ENCODE measurements at places on chromosomes 5 and 9.

GRCh38 chr5:126514131-126514557 is 80.9 kb downstream of the ALDH7A1 start:
- no peak for DNase-seq

DNA sequence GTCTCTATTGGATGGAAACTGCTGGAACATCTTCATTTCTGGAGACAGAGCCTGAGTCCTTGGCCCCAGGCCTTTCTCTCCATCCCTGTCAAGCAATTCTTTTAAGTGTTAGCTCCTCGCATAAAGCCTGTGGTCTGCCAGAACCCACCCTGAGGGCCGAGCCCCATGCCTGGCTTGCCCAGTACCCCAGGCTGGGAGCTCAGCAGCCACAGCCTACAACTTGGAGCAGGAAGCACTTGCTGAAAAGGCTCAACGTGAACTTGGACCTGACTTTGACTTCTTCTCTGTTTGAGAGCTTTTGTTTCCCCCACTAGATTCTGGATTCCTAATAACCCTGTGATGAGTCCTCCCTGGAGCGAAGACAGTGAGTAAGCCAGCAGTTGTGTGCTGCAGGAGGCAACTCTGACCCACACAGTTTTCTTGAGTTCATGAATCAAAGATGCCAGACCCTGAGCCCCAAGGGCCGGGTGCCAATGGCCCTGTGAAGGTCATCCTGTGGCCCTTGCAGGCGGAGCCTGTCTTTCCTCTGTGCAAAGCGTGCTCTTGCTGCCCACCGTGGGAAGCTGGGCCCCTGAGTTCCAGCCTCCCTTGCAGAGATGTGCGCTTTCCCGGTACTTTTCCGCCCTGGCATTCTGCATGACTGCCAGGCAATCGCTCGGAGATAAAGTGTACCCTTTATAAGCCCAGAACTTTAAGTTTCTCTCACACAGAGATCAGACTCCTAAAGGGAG is 64.3 kb upstream of the RUFY1 start:
- DNase-seq = no peak

DNA sequence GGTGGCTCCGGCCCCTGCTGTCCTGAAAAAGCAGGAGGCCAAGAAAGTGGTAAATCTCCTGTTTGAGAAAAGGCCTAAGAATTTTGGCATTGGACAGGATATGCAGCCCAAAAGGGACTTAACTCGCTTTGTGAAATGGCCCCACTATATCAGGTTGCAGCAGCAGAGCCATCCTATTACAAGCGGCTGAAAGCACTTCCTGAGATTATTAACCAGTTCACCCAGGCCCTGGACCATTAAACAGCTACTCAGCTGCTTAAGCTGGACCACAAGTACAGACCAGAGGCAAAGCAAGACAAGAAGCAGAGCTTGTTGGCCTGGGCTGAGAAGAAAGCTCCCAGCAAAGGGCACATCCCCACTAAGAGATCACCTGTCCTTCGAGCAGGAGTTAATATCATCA is 89.7 kb downstream of the MLLT3 start:
- no peak for DNase-seq

GRCh38 chr5:17448877-17449276 is 49.2 kb upstream of the TAF11L2 start:
- no peak for DNase-seq

GRCh38 chr9:76001459-76001858 is 111.0 kb downstream of the PCSK5 start:
- no peak for DNase-seq

GRCh38 chr5:122362361-122362760 is 50.3 kb downstream of the SNCAIP start:
- DNase-seq = no peak

DNA sequence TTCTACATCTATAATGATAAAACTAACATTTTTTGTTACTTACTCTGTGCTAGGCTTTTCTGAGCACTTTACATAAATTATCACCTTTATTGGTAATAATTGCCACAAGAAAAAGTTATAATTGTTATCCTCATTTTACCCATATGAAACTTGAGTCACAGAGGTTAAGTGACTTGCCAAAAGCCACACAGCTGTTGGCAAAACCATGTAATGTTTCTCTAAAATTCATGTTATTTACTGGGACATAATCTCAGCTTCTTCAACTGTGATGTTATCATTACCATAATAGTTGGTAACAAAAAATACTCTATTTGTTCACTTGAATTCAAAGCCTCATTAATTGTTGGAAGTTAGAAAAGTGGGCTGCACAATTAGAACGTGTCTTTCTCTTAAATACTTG is 437.3 kb downstream of the BRINP1 start:
- no peak for DNase-seq

GRCh38 chr5:167402671-167403070 is 888.8 kb upstream of the WWC1 start:
- no peak for DNase-seq

GRCh38 chr9:137431416-137431931 is 8.3 kb downstream of the NOXA1 start:
- DNase-seq = no peak

DNA sequence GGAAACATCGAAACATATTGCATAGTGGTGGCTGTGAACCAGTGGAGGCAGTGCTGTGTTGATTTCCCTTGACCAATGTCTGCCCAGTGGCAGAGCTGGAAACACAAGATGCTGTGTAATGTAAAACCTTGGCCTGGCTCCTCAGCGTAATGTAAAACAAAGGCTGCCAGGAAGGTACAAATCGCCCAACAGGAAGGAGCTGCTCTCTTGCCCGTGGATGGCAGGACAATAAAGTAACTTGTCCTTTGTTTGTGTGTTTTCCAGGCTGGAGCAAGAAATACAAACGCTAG is 143.4 kb downstream of the PALM2AKAP2 start:
- DNase-seq = no peak

DNA sequence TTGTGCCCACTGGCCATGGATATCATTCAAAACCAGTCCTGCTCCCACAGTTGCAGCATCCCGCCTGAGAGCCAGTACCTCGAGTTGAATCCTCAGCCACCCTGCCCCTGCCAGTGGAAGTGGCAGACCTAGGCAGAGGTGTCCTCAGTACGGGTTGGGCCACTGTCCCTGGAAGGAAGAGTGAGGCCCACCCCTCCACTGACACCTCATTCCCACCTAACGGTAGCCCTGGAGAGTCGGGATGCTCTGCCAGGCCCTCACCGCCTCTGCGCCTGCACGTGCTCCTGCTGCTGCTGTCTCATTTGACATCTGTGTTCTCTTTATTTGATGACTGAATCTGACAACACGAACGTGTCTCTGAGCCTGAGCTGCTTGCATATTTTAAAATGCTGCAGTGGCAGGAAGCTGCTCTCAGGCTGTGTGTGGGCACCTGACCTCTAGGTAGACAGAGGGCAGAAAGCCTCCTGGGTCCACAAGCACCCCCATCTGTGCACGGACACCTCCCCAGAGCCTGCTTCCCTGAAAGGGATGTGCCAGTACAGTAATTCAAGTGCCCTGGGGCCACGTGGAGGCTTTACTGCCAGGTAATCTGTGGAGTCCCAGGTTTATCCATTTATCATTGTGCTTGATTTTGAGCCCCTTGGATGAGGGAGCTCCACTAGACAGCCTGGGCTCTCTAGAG is 194.7 kb downstream of the CACNA1B start:
- no peak for DNase-seq

DNA sequence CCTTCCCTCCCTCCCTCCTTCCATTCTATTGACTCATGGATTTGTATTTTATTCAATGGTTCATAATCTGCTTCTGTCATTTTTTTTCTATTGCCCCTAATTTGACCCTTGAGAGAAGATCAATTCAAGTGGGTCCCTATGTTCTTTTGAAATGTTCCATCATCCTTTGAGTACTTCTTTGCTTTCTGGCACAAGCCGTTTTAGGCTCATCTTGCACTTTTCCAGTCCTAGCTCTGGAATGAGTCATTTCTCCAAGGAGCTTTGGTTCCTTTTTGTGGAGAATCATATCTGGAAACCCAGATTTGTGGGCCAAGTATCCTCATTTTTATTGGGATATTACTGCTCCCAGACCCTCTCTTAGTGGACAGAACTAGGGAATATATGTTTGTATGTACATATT is 126.8 kb upstream of the PTPN3 start:
- no peak for DNase-seq

DNA sequence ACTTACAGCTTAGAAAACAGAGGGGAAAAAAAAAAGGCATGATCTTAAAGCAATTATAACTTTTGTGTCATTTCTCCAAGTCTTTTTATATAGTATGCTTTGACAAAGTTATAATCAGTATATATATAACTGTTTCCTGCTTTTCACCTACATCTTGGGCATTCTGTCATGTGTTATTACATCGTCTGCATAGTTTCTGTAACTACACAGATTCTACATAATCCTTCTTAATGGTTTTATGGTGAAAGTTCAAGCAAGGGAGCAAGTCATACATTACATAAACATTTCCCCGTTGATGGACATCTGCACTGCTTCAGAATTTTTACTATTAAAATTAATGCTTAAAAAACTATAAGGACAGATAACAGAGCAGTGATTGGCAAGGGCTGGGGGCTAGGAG is 12.1 kb downstream of the FEM1C start:
- DNase-seq = no peak

DNA sequence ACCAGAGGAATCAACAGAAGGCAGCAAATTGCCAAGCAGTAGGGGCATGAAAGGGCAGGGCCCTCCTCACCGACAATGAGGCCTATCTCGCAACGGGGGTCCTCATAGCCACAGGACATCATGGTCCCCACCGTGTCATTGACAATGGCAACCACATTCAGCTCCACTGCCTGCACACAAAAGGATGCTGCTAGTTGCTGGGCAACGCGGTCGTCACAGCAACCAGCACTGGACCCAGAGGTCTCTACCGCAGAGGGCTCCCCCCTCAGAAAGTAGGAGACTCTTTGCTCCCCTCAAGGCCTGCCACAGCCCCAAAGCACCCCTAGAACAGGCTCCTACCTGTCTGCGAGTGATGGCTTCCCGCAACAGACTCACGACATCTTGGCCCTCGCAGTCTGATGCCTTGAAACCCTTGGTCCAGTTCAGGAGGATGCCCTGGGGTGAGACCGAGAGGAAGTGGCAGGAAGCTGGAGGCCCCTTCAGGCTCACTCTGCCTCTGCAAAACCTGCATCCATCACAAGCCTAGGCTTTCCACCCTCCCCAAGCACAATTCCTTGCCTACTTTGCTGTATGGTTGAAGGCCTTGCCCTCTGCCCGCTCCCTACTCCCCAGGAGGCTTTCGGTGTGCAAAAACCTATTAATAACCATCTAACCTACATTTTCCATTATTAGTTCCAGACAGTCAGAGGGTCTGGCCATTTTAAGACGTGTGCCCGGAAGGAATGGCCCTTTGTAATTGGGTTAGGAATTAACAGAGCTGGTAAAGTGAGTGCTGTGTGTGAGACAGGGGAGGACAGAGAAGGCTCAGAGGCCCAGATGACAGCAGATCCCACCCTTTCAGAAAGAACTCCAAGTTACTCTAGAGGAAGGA is 15.2 kb downstream of the HK3 start:
- DNase-seq = no peak

- no peak for DNase-seq
These were observed 168.2 kb downstream of the DRD1 start for GRCh38 chr5:175275748-175276147.

- no peak for DNase-seq
These were observed 20.8 kb upstream of the PTBP3 start for GRCh38 chr9:112354081-112354743.

DNA sequence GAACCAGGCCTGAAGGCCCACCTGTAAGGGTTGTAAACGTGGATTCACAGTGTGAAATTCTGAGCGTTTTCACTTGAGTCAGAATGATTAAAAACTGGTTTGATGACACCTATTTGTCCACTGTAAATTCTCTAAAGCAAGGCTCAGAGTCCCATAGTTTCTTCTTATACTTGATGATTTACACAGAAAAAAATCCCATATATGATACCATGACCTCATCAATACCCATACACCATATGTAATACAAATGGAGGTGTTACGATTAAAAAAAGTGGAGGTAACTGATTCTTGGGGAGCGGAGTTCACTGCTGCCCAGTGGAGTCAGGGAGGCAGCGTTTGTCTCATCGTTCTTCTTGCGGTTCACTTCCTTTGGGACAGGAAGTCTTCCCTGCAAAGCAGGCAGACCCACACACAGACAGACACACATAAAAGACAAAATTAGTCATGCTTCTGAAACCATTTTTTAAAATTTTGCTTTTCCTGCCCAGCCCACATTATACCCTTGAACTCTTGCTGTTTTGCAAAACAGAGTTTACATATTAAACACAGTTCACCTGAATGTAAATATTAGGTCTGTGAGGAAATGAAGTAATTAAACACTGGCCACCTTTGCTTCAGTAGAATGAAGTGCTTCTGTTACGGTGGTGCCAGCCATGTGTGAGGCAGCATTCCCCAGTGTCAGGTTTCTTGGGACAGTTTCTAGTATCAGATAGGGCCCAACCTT is 26.2 kb downstream of the NREP start:
- DNase-seq = no peak

DNA sequence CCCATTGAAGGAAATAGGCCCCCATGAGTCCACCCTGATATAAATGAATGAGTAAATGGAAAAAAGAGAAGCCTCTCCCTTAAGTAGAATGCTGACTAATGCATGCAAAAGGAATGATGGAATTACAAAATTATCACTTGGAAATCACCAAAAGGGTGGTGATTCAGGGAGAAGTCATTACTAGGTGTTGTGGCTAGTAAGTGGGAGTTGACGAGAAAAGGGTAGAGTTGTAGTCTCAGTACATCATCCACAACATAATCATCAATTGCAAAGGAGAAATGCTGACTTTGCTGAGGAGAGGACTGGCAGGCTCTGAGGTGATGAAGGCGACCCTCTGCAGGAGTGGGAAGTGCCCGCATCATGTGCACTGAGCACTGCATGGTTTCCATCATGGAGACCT is 201.5 kb upstream of the S1PR3 start:
- DNase-seq = no peak

DNA sequence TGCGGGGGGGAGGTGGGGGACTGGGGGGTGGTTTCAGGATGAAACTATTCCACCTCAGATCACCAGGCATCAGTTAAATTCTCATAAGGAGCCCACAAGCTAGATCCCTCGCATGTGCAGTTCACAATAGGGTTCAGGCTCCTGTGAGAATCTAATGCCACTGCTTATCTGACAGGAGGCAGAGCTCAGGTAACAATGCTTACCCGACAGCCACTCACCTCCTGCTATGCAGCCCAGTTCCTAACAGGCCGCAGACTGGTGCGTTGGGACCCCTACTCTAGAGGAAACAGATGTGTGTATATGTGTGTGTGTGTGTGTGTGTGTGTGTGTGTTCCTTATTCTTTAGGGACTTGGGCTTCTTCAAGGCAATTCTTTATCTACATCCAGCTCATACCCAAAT is 352.3 kb upstream of the CCNH start:
- DNase-seq = no peak

DNA sequence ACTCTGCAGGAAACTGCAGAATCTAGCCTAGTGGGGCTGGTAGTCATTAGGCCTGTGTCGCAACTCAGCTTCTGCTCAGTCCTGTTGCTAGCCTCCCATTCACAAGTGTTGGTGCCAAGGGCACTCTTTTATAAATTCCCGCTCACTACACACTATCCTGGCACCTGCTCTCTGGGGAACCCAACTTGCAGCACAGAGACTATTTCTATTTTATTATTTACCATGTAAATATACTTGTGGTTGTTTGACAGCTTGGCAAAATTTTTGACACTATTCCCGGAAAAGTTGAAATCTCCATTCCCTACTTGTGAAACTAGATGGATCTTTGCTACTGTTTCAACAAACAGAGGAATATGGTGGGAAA is 20.4 kb upstream of the SMC2 start:
- no peak for DNase-seq
